Amygdala (tissue), 56 donors: ENCODE measurements at places on chromosomes 2 and 18.

DNA sequence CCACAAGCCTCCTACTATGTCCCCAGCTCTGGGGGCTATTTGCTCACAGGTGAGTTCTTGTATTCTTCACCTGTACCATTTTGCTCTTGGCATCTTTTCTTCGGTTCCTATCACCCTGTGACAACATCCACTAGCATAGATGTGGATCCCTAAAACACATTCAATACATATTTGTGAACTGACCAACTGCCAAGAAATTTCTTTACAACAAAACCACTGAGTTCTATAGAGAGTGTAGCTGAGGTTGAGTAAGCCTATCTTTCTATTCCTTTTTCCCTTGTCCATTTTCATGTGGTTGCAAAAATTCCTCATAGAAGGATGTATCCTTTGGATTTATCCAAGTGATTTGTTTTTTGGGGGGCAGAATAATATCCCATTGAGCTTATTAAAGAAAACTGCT lies 192.7 kb upstream of the ITGA4 start:
- DNase-seq = no peak

DNA sequence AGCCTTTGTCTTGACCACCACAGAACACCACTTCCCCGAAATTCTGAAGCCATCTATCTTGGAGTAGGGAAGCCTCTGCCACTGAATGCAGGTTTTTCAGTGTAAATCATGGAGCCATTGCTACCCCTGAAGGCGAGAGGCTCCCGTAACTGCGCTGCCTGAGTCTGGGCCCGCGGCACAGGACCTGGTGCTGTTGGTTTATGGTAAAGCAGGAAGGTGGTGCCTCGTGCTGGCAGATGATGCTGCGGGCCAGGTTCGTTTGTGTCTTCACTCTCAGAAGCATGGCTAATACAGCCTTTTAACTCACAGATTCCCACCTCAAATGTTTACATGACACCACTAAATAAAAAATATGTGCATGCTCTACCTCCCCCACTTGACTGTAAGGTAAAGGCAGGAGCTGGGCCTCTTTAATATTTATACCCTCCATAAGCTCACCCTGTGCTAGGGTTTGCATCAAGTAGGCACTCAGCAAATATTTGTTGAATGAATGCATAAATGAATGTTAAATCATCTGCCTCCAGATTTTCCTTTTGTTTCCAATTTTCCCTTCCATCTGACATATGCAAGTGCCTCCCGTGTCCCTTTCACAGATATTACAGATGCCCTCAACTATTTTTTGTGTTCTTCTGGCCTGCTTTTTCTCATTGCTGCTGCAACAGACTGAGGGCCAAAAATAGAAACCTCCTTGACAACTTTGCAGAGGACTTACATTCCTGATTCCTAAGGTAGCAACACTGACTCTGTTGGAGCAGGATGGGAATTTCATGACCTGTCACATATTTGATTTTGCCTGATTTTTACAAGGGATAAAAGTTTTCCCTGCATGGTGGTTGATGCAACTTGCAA lies 83.5 kb upstream of the CPO start:
- DNase-seq = no peak

DNA sequence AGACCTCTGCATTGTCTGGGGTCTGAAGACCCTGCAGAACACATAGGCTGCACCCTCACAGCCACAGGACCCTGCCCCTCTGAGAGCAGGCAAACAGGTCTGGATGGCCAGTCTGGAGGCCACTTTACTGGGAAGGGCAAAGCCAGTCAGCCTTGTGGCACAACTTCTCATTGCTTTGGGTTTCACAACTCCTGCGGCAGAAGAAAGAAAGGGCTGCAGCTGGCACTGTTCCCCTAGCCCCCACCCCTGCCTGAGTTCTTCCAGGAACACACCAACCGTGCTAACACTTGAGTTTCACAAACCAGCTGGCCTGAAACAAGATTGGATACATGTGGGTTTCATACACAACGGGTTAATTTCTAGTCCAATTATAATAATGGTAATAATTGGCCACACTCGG lies 276.5 kb upstream of the MGAT5 start:
- no peak for DNase-seq

DNA sequence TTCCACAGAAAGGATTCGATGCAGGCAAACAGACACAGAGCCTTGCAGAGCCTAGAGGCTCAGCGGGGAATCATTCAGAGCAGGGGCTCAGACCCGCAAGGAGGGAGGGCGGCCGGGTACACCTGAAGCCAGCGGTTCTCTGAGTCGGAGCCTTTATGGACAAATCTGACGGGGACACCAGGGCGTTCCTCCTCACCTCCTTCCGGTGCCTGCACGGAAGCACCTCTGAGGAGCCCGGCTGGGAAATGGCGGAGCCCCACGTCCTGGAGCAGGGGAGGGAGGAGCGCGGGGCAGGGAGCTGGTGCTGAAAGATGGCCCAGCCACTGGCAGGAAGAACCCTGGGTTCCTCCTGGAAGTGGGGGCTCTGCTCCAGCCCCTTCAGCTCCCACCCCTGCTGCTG lies 193.5 kb upstream of the ALKAL2 start:
- DNase-seq = no peak

DNA sequence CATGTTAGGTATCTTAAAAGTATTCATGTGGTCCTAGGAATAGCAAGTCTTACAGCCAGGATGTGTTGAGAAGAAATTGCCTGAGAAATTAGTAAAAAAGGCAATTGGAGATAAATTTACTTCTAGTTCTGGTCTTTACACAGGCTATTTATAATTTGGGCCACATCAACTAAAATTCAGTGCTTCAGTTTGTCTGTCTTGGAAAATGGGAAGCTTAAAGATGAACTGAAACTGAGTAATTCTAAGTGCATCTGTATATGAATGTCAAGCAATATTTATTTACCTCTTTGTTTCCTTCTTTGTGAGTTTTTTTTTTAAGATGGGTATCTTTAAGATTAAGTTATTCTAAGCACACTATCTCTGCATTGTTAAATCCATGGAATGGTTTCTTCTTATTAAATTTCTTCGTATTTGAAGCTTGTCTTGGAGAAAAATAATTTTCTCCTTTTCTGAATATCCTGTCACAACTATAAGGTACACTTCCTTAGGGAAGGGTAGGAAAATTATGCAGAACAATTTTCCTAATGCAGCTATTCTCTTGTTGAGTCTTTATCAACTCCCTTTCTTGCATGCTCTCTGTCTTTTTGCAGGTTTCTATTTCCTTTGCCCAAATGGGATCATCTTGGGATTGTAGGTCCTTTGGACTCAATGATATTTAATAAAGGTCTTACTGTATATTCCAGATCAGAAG lies 39.7 kb upstream of the MMADHC start:
- DNase-seq = no peak

GRCh38 chr18:65750389-65751154 lies at the start of gene CDH7:
TSS of gene CDH7 (plus strand) at chr18:65751012. CDS start at chr18:65762843, 11,831 bp downstream.
- DNase-seq = no peak

GRCh38 chr2:66433695-66433944 lies 1.3 kb upstream of the MEIS1 start:
- DNase-seq = no peak

DNA sequence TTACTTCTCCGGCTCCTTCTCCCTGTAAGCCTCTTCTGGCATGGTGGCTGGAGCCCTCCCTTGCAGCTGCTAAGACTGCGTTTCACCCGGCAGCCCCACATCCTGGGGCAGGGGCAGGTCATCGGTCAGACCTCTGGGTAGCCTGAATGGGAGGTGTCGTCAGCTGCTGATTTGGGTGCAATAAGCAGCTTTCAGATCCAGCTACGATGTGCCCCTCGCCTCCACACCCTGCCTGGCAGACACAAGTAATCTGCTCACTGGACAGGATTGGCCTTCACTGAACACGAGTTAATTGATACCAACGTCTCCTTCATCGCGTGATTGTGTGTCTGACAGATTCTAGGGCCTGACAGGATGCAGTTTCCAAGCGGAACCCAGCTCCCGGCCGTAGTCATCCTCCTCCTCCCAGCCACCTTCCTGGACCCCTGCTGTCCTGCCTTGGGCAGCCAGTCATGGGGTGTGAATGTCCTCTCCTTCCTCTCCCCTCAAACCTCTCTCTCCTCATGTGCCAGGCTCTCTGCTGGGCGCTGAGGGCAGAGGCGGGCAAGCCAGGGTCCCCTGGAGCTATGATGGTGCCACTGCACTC lies 18.9 kb upstream of the PDIA6 start:
- no peak for DNase-seq

GRCh38 chr2:203783496-203784203 lies 77.2 kb downstream of the CD28 start:
- DNase-seq = no peak

GRCh38 chr2:14015113-14015630 lies 617.3 kb upstream of the LRATD1 start:
- DNase-seq = no peak

GRCh38 chr2:225122007-225122406 lies 79.7 kb upstream of the DOCK10 start:
- no peak for DNase-seq

GRCh38 chr2:150585221-150585971 lies 97.9 kb upstream of the RND3 start:
- no peak for DNase-seq

DNA sequence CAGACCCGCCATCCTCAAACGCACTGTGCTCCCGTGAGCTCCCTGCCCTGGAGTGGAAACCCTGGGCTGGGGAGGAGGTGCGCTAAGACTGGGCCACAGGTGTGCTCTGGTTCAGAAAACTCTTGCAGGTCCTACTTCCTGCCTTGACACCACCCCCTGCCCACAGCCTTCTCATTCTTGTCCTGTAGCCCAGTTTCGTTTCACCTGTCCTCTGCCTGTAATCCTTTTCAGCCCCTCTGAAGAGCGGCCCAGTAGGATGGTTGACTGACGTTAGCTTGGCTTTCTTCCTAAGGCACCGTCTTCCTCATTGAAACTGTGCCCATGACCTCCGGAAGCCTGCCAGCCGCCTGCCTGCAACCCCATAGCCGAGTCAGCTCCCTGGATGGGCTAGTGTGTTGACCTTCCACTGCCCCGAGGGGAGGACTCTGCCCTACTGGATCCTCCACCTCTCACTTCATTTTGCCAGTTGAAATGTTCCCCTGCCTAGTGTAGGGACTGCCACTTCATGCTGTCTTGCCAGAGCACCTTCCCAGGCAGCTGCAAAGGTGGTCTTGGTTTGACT lies 116.9 kb downstream of the AGAP1 start:
- no peak for DNase-seq

GRCh38 chr18:48575658-48576456 lies 37.0 kb downstream of the CTIF start:
- DNase-seq = peak; percentile 88

GRCh38 chr2:236828820-236829219 lies 256.9 kb upstream of the COPS8 start:
- DNase-seq = no peak

DNA sequence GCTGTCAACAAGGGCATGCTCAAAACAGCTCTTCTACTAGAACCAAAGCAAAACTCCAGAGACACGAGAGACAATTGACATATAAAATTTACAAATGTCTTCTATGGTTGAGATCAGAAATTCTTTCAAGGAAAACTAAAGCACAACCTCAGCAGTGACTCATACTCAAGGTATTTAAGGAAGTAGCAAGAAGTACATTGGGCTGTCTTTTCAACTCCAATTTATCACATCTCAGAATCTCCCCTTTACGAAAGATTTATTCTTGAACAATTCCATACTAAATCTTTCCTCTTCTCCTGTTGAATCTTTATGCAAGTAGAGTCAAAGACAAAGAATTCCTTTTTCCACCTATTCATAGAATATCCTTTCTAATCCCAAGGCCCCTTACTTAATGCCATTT lies 324.0 kb downstream of the IRS1 start:
- no peak for DNase-seq

- no peak for DNase-seq
Observed at GRCh38 chr2:46943881-46944798, 28.5 kb upstream of the MCFD2 start.

DNA sequence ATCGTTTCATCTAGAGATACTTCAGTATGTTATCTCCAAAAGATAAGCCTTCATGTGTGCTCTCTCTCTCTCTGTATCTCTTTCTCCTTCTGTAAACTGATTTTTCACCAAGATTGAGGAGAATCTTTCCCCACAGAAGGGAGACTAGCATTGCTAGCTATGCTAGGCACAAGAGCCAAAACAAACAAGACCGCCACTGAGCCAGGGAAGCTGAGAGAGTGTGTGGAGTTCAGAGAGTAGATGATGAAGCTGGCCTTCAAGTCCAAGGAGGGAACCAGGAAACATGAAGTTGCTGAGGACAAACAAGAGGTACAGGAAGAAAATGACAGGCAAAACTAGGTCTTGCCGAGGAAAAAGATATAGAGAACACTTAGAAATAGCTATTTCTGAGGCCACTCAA lies 23.4 kb downstream of the DAPL1 start:
- DNase-seq = no peak

- no peak for DNase-seq
Observed at GRCh38 chr2:84653302-84653701, 137.0 kb downstream of the DNAH6 start.

DNA sequence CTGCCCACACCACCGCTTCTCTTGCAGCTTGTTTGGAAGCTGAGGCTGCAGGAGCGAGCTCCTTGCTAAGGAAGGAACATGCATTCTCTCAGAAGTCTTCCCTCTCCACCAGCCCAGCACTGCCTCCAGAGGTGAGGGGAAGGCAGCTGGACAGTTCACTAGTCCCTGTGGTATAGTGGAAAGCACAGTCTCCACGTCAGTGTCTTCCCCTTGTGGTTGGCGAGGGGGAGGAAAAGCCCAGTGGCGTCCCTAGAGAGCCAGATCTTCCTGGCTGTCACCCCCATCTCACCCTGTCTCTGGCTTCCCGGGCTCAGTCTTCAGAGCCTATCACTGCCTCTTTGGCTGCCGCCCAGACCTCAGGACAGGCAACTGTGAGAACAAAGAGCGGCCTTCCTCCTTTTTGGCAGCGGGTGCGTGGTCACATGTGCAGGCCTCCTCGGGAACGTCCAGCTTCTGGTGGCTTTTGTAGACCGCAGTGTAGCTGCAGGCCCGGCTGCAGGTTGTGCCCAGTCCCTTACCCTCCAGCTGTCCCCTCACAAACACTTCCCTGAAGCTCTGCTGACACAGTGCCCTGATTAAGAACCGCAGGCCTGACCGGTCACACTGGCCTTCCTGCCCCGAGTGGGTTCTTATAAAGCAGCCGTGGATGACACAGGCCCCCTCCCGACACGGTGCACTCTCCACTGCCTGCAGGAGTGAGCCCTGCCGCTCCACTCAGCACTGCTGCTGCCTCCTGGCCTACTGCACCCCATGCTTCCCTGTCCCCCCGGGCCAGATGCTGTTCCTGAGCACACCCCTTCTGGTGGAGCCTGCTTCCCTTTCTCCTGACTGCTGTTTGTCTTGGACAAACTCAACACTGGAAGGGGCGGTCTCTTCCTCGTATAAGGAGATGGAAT lies 90.9 kb downstream of the RNF144A start:
- DNase-seq = peak; percentile 50
